ENCODE measurements at places on chromosomes 4 and X.
A peak's percentile ranks its signal among the peaks of the same experiment; 100 is the strongest.

DNA sequence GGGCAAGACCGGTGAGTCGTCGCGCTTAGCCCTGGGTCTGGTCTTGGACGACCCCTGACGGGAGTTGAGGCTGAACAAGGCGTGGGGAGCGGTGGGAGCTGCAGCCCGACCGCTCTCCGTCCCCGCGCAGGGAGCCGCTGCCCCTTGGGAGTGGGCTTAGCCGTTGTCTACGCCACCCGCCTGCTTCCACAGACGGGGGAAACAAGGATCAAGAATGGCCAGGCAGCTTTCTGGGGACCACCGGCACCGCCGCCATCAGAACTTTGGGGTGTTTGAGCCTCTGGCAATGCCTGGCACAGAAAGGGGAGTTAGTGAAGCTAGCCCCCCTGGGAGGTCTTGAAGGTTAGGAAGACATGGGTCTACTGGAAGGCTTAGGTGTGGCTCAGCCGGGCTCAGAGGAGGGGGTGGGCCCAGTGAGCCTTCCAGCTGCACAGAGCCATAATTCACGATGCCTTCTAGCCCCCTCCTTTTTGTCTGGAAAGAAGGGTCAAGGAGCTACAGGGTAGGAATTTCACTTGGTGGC lies 583 bp downstream of the RASL11B start:
- DNase-seq: peak; percentile 20

DNA sequence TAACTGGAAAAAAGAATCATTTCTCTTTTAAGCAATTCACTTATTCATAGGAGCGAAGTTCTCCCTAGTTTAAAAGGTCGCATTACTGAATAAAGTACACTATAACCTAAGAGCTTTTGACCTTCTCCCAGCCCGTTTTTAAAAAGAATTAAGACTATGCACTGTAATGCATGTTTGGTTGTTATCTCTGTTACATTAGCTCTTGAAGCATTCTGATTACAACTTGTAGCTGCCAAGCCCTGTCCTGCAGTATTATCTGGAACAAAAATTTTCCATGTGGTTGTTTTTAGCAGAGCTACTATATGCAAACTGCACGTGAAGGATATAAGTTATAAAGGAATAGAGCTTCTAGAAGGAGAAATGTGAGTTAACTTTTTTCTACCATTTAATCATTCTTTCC lies 8.1 kb downstream of the GAB1 start:
- DNase-seq: no peak

DNA sequence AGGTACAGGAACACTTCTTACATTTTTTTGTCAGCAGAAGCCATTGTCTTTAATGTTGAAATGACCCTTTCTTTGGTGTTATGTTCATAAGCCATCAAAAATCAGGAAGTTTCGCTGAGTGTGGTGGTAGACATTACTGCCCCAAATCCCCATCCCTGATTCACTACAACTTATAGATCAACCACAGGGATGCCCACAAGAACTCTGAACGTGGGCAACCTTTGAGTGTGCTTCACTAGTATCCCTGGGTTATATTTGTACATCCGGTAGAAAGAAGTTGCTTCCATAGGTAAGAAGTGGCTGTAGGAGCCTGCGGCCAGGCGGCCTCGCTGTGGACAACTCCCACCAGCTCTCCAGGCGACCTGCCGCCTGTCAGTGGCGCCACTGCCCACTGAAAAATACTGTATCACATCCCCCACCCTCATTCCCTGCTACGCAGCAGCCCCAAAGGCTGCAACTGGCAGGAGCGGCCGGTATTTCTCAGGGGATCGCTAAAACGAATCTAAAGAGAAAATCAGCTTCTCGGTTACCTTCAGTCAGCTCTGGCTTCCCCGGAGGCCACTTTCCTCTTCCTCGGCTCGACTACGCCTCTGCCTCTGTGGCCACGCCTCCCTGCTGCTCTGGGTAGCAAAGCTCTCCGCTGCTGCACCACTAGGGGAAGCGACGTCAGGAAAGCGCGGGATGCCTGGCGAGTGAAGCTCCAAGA lies 13.9 kb upstream of the ETDC start:
- DNase-seq: peak; percentile 53

DNA sequence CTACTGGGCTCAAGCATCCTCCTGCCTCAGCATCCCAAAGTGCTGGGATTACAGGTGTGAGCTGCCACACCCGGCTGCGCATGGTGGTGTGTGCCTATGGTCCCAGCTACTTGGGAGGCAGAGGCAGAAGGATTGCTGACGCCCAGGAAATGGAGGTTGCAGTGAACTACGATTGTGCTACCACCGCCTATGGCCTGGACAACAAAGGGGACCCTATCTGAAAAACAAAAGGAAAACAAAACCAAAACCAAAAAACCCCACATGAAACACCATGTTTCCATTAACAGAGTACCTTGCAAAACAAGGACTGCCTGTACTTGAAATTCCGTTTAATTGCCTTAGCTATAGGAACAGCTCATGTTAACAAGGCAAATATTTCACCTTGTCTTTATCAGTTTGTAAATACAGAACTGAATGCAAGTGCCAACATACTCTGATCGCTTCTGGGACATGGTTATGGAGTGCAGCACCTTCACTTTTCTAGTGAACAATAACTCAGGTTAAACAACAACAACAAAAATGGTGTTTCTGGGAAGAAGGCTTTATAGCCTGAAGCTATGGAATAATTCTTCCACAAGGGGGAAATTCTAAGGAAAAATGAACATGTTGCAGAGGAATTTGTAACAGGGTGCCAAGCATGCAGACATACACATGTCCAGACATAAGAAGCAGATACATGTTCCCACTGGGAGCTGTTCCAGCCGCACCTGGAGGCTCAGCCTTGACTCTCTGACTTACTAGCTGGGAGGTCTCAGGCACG lies 73.2 kb upstream of the STS start:
- no peak for DNase-seq

GRCh38 chr4:45931154-45931553 lies 192.7 kb downstream of the GABRG1 start:
- no peak for DNase-seq

GRCh38 chr4:145818011-145818410 lies 120.6 kb downstream of the ZNF827 start:
- no peak for DNase-seq

- peak; percentile 36 for DNase-seq
Measured at GRCh38 chr4:4856071-4857000, 3.1 kb upstream of the MSX1 start.

DNA sequence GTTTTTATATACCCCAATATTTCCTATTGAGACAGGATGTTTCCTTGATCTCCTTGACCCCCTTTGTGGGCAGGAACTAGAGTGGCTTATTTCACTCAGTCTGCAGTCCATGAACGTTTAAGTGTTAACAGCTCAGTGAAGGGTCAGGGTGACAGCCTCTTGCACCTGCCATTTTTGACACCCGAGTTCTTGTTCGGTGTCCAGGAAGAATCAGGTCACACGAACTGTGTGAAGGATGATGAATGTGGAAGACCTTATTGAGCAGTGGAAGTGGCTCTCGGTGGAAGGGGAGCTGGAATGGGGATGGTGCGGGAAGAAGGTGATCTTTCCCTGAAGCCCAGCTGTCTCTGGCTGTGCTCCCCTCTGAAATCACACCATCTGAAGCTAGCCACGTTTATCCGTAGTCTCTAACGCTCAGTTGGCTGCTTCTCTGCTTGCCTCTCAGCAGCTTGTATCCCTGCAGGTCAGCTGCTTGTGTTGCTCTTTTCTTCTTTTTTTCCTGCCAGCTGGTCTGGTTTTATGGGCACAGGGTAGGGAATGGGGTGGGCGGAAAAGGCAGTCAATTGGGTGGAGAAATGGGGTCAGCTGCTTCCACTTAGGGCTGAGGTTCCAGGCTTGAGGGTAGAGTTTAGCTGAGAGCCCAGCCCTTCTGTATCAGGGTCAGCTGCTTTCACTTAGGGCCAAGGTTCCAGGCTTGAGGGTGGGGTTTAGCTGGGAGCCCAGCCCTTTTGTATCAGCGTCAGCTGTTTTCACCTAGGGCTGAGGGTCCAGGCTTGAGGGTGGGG lies 29.0 kb upstream of the CCNG2 start:
- no peak for DNase-seq

DNA sequence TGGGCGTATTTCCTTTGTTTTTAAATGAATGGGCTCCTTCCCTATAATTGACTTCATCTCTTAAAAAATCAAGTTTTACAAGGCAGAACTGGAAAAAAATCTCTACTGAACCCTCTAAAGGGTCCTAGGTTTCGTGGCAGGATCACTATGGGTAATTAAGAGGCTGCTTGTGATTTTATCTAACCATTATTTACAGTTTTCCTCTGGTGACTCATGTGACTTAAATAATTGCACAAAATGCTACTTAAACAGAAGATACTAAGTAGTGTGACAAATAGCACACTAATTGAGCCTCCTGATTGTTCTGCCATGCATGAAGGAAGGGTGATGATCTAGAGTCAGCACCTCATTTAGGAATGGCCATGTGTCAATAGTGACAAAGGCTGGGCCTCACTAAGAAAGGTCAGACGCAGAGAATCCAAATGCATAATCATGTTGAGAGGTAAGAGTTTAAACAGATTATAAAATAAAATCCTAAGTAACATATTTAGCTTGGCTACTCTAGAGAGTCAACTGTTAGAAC lies 35.5 kb downstream of the OFD1 start:
- DNase-seq: no peak

DNA sequence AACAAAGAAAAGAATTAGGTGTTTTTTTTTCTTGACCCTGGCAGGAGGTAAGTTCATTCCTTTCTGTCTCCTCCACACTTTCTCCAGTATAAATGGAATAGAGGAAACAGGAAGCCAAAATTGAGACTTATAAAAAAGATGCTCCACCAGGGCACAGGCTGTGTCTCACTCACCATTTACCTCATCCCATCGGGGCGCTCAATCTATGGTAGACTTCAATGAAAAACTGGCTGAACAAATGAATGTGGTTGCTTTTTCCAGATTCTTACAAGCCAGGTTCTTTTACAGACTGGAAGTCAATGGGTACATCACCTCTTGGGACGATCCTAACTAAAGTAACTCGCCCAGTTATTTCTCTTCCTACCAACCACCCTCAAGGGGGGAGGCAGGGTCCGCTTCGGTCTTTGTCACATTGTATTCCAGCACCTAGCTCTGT lies 685 bp downstream of the COMMD8 start:
- DNase-seq: peak; percentile 22

GRCh38 chr4:183201331-183201730 lies 102.3 kb downstream of the WWC2 start:
- DNase-seq: no peak

GRCh38 chrX:150429594-150429993 lies 66.5 kb downstream of the MAMLD1 start:
- no peak for DNase-seq

Data from GM20000 (cell line).